ENCODE measurements at places on chromosomes 5 and 9.

- DNase-seq, result no peak
Observed at GRCh38 chr5:148268566-148268965, at the start of gene SPINK13. TSS of gene SPINK13 (plus strand) at chr5:148268794. CDS start at chr5:148270073, 1,279 bp downstream.

DNA sequence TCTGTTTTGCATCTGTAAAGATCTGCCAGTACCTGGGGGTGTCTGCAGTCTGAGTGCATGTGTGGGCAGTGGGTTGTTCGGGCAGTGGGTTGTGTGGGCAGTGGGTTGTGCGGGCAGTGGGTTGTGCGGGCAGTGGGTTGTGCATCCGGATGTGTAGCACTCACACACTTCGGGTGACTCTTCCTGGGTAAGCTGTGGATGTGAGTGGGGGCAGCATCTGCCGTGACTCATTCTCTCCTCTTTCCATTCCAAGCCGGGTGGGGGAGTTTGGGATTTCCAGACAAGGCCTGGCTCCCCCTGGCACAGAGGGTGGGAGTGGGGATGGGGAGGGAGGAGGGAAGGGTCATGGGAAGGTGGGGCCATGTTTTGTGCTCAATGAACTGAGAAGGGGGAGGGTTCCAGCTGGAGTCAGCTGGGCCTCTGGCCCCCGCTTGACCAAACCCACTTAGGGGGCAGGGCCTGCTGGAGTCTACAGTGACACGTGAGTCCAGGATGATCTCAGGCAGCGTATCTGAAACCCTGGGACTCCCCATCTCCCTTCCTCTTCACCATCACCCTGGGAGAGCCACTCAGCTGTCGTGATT is 8.3 kb downstream of the CRB2 start:
- DNase-seq, result no peak

DNA sequence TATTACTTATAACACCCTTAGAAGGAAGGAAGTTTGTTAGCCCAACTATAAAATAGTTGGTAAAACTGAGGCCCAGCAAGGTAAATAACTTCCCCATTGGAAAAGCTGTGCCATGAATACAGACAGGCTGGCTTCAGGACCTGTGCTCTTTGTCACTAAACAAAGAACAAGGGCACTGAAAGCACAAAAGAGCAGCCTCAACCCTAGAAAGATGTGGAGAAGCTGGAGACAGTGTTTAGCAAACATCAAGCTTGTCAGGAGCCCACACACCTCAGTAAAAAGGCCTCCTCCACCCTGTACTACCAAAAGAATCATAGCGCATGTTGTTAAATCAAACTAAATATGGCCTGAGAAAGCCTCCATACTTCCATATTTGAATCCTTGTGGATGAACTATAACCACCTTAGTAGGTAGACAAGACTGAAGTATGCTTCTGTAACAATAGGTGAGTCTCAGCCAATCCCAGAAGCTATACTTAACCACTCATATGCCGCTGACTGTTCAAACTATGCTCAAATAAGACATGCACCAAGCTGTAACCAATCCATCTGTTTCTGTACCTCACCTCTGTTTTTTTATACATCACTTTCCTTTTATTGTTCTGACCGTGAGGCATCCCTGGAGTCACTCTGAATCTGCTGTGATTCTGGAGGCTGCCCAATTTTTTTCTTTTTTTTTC is 18.4 kb upstream of the SCGB3A2 start:
- DNase-seq, result no peak

DNA sequence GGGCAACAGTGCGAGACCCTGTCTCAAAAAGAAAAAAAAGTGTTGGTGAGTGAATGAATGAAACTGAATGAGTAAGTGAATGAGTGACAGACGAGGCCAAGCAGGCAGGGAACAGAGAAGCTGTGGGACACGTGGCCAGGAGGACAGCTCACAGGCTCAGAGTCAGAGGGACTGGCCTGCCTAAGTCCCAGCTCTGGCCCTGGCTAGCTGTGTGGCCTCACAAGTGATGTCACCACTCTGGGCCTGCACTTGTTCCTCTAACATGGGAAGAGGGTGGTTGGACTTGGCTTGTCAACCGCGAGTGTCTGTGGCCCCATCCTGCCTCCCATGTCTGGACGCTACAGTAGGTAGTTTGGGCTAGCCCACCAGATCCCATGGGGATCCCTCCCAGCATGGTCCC is 4.7 kb upstream of the PLPP7 start:
- DNase-seq, result no peak

- DNase-seq, result no peak
Observed at GRCh38 chr9:1337169-1337568, 287.0 kb downstream of the DMRT2 start.

GRCh38 chr5:16992444-16992843 is 56.4 kb upstream of the MYO10 start:
- no peak for DNase-seq

DNA sequence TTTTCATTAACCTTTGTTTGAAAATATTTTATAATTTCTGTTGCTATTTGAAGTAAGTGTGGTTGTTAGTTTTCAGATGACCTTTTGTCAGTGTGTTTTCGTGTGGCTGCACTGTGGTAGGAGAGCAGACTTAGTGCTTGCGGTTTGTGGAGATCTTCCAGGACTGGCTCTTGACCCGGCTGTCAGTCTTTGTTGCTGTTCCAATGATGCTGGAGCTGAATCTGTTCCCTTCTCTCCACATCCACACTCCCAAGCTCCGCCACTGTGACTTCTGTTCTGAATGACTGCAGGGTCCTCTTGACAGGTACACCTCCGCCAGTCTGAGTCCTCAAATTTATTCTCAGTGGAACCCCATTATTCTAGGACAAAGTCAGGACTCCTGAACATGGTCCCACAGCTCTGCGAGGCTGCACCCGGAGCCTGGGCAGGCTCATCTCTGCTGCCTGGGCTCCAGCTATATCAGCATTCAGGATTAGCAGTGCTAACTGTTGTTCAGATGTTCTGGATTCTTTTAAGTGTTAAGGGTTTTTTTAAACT is 126.0 kb downstream of the WNK2 start:
- DNase-seq, result no peak

DNA sequence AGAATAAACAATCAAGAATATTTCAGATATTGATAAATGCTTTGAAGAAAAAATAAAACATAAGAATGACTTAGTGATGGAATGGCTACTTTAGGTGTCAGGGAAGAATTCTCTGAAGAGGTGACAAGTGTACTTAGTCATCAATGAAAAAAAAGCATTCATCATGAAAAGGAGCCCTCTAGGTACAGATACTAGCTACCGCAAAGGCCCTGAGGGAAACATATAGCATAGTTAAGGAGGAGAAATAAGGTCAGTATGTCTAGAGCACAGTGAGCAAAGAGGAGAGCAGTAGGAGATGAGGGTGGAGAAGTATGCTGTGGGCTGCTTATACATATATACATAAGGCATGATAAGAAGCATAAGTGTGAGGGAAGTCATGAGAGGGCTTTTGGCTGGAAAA is 41.8 kb downstream of the CSF2 start:
- DNase-seq, result no peak

GRCh38 chr5:177507165-177507564 is 2.5 kb downstream of the DOK3 start:
- DNase-seq, result no peak

DNA sequence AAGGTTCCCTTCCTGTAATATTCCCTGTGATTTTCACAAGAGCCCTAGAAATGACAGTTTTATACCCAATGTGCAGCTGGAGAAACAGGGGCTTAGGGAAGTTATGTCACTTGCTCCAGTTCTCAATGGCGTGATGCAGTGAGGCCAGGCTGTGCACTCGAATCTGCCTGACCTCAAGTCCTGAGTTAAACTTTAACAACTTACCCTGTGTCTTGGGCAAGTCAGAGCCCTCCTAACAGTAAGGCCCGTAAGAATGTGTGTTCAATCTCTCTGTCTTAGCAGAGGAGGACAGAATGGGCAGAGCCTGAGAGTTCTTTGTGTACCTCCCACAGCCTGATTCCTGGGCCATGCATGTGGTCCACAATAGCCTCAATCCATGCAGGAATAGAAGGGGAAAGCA is 181.1 kb downstream of the TRIM32 start:
- DNase-seq, result no peak

DNA sequence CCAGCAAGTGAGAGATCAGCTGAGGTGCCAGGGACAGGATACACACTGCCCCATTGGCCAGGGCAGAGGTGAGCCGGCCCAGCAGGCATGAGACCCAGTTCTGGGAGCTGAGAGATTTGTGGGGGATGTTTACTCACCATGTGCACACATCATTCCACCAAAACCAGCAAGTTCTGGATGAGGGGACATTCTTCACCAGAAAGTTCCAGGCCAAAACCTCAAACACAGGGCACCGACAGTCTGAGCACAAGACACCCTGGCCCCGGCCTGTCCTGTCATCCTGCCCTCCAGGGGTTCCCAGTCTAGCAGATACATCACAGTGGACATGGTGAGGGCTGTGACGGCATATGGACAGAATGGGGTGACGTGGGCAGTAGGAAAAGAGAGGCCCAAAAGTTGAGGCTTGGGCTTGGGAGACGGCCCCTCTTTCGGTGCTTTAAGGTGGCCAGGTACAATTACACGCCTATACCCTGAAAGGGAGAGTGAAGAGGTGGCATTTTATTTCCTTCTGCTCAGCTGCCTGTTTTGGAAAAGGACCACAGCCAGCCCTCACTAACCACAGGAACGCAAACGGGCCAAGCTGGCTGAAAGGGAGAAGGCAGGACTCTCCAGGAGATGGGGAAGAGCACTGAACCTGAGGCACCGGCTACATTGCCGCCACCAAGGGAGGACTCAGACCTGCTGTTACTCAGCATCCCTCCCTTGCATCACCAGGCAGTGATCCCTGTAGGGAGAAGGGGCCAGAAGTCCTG is 64.0 kb downstream of the SHB start:
- DNase-seq, result no peak

GRCh38 chr5:132434416-132435286 is 55.9 kb downstream of the IRF1 start:
- DNase-seq, result no peak
